HL-60 (cell line): ENCODE measurements at places on chromosomes 3 and 15.

GRCh38 chr15:44340410-44340809 lies 51.9 kb downstream of the GOLM2 start:
- no peak for DNase-seq

DNA sequence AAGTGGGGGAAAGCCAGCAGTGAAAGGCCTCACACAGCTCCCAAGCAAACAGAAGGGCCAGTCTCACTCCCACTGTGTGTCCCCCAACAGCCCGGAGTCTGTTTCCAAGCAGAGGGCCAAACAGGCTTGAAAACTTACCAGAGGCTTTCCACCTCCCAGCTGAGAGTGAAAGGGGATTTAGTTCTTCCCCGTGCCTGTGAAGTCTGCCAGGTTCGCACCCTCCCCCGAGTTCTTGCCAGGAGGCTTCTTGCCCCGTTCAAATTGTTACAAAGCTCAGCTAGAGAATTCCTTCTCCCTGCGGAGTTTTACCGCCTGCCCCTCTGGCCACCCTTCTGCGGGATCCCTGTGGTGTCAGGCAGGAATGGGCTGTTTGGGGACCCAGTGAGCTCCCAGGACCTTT lies 68.0 kb upstream of the WNT7A start:
- DNase-seq: no peak

GRCh38 chr3:138942861-138943623 lies 3.9 kb downstream of the FOXL2 start:
- no peak for DNase-seq

- no peak for DNase-seq
Observed at GRCh38 chr3:197017003-197017402, 12.6 kb downstream of the MELTF start.

- no peak for DNase-seq
Observed at GRCh38 chr15:65263313-65263712, 23.4 kb downstream of the PARP16 start.

- no peak for DNase-seq
Observed at GRCh38 chr3:126407412-126408044, 12.8 kb downstream of the CFAP100 start.

GRCh38 chr3:140093742-140094141 lies 158.8 kb downstream of the CLSTN2 start:
- no peak for DNase-seq
